SIG-M5 (cell line): ENCODE measurements at places on chromosomes 5 and 9.

GRCh38 chr5:2190549-2190948, 307.8 kb upstream of the IRX4 start:
- no peak for DNase-seq

- no peak for DNase-seq
These were observed 64.7 kb downstream of the STK10 start for GRCh38 chr5:172123269-172123692.

GRCh38 chr9:98593354-98594253, 115.1 kb downstream of the GABBR2 start:
- no peak for DNase-seq

DNA sequence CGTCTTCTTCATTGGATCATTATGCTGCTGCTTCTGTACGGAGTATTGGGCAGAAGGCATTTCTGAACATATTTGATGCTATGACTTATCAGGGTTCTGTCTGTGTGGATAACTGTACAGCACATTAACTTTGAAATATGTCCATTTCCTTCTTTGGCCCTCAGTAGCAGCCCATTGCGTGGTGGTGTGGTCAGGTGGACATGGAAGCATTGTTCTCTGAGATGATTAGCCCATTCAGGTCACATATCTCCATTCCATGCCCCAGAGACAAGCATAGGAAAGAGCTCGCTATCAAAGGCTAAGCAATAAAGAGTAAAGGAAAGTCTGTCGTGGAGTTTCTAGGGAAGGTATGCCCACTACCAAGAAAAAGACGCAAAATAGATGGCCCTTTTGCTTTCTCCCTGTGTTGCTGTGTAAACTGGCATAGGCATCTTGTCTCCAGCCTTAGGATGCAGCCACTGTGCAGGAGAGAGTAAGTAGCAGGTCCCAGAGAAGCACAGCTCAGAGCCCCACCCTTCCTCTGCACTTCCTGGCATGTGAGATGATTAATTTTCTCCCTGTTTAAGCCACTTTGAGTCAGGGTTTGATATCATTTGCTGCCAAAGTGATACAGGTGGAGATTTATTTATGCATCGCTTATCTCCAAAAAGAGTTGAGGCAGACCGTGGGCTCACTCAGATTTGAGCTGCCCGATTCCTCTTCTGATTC, 221.9 kb downstream of the PDZD2 start:
- DNase-seq = no peak

- no peak for DNase-seq
These were observed 64.0 kb downstream of the CARTPT start for GRCh38 chr5:71782771-71783770.

GRCh38 chr5:142096382-142096781, 12.2 kb upstream of the NDFIP1 start:
- DNase-seq = no peak

DNA sequence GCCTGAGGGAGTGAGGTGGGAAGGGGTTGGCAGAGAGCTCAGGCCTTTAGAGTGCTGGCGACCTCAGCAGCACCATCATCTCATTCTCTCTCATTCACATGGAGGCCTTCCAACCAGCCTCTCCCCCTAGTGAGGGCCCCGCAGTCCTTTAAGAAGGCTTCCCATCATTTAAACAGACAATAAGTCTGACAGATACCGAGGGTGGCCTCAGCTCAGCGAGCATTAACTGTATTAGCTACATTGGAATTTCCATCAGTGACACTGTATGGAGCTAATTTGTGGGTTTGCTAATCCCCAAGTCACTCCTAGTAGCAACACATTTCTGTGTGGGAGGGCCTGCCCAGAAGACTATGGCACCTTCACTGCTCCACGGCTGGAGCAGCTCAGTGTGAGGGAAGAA, 75.8 kb downstream of the INSYN2B start:
- no peak for DNase-seq

DNA sequence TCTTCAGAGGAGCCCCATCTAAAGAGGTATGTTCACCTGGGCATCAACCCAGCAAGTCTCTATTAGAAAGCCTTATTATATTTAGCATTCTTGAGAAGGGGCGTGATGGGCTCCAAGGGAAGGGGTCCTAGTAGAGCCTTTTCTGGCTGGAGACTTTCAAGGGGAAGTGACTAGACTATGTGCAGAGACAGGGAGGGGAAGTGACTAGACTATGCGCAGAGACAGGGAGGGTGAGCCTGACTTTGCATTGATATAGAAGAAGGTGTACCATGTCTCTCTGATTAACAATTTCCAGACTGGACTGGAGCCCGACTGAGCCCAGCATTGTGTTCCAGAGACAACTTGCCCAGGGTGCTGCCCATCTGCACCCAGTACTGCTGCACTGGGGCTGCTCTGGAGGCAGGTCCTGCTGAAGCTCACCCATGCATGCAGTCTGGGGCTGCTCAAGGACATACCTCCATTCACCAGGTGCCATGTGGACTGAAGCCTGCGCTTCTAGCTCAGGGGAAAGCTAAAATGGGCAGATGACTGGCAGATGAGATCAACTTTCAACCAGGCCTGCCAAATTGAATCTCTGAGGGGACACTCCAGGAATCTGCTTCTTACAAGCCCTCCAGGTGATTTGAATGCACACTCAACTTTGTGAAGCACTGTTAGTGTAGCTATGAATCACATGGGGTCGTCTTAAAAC, 83.0 kb upstream of the GNA14 start:
- no peak for DNase-seq

GRCh38 chr9:5893591-5894236, 3.0 kb downstream of the MLANA start:
- DNase-seq = no peak

GRCh38 chr5:50445296-50445949, 4.3 kb upstream of the EMB start:
- peak; percentile 59 for DNase-seq

DNA sequence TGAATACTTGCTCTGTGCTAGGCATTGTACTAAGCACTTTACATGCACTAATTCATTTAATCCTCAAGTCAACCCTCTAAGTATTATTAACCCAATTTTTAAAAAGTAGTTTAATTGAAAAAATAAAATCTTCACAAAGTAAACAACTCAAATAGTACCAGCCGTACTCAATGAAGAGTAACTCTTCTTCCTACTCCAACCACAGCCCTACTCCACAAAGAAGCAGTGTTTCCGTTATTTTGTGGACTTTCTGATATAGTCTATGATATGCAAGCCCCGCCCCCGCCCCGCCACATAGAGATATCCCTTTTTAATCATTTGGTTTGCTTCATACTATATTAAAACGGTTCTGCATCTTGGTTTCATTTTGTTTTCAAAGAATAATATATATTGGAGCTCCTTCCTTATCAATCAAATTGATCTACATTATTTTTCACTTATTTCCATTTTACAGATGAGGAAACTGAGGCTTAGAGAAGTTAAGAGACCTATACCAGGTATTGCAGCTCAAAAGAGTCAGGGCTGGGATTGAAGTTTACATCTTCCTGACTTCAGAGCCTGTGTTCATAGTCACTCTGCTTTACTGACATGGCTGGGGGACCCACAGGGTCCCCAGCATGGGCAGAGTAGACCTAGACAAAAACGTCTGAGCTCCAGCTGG, 78.6 kb downstream of the PCDH1 start:
- no peak for DNase-seq

- no peak for DNase-seq
These were observed 27.3 kb upstream of the TCOF1 start for GRCh38 chr5:150329881-150330876.

- no peak for DNase-seq
These were observed 17.5 kb downstream of the SLC31A1 start for GRCh38 chr9:113238859-113239232.

GRCh38 chr5:150618588-150619281, 21.7 kb upstream of the SYNPO start:
- DNase-seq = no peak

DNA sequence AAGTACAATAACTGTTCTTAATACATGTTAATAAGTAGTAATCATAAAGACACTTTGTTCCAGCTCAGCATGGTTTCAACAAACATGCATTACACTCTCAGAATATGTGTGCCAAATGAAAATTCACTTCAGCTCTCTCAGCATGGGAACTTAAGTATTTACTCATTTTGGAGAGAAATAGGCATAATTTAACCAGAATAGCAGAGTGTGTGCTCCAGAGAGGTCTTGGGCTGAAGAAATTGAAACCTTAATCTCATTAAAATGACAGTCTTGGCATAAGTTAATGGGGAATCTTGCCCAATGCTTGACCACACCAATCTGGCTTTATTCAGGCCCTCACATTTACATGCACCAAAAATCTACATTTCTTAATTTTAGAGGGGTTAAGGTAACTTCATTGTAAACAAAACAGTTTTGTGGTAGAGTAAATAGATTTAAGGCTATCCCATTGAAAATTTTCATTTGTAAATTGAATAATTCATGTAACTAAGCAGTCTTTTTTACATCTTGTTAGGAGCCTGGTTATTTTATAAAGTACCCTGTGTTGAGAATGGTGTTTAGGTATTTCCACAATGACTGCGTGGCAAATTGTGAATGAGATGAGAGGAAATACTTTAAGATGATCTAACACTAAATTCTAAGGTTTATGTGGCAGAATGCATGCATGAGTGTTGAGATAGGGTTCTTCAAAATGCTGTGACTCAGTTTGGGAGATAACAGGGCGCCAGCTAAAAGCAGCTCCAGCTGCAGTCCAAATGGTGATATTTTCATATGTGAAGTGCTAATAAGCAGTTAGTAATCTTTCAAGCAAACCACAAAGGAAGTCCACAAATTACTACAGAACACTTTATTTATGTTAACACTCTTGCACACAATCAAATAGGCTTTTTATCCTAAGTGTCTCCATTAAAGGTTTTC, 11.3 kb upstream of the LOX start:
- no peak for DNase-seq

DNA sequence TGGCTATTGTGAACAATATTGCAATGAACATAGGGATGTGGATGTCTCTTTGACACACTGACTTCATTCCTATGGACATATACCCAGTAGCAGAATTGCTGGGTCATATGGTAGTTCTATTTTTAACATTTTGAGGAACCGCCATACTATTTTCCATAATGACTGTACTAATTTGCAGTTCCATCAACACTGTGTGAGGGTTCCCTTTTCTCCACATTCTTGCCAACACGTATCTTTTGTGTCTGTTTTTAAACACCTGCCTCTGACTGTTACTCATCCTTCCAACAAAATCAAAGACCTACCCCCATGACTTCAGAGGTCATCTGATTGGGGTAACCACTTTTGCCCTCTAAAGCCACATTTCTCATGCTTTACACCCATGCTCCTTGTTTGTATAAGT, 133.5 kb downstream of the MED27 start:
- DNase-seq = no peak

- no peak for DNase-seq
These were observed 122.5 kb downstream of the WDR41 start for GRCh38 chr5:77369566-77369965.

GRCh38 chr5:37637165-37637845, 202.5 kb downstream of the GDNF start:
- DNase-seq = no peak

GRCh38 chr9:6757132-6757455, 679 bp upstream of the KDM4C start:
- peak; percentile 79 for DNase-seq

GRCh38 chr5:146151970-146152369, 30.5 kb downstream of the LARS1 start:
- no peak for DNase-seq

GRCh38 chr5:91311697-91312501, 71.2 kb downstream of the ARRDC3 start:
- DNase-seq = no peak

DNA sequence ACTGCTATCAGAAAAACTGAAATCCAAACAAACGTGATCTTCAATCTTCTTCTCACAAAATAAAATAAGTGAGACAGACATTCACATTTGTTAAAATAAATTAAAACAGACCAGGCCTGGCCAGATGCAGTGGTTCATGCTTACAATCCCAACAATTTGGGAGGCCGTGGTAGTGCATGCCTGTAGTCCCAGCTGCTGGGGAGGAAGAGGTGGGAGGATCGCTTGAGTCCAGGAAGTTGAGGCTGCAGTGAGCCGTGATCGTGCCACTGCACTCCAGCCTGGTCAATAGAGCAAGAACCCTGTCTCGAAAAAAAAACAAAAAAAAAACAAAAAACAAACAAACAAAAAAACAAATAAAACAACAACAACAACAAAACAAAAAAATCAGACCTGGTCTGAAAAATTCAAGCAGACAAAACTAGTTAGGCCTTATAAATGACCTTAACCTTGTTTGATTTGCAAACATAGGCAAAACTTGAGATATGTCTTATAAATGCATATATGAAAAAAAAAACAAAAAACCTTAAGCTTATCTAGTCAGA, 10.8 kb downstream of the MAPKAP1 start:
- DNase-seq = no peak

GRCh38 chr5:76547242-76547890, 75.8 kb downstream of the F2RL2 start:
- no peak for DNase-seq

GRCh38 chr5:25713259-25713658, 1068.5 kb upstream of the CDH10 start:
- DNase-seq = no peak

GRCh38 chr9:133342069-133342406, 5.9 kb downstream of the MED22 start:
- no peak for DNase-seq

- DNase-seq = no peak
These were observed 161.6 kb downstream of the KCTD16 start for GRCh38 chr5:144332265-144332664.

DNA sequence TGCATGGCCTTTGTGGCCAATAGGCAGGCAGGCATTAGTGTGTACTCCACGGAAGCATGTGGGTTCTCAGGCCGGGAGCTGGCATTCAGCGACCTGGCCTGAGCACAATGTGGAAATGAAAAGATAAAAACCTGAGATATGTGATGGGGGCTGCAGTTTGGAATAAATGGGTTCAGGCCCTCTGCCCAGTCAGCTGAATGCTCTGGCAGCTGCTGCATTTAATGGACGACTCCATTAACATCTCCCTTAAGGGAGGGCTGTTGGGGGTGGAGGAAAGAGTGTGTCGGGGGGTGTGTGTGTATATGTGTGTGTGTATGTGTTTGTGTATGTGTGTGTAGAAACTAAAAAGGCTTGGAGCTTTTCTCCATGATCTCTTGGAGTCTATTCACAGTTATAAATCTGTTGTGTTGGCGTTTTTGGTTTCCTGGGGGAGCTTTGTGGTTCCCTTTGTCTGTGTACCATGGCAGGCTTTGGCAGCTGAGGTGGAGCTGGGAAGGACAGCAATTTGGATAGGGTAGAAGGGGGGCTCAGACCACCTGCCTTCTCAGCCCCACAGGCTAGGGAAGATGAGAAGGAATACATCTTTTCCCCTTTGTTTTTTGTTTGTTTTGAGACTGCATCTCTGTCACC, 27.3 kb upstream of the HSPA9 start:
- DNase-seq = no peak

- DNase-seq = no peak
These were observed 14.6 kb upstream of the RNU6ATAC start for GRCh38 chr9:134178768-134179551.

- no peak for DNase-seq
These were observed at the start of gene GABBR2 for GRCh38 chr9:98708933-98709911. TSS of gene GABBR2 (minus strand) at chr9:98708935. CDS start at chr9:98708737, 198 bp downstream.

GRCh38 chr9:8653111-8653510, 853.5 kb upstream of the DMAC1 start:
- no peak for DNase-seq
